Mesenteric fat pad (tissue), 1 donor: ENCODE measurements at places on chromosomes 12 and 14. TPM values are rescaled to one million over a fixed set of nuclear protein-coding genes. Genes with fewer than 3 reads are reported as not detected.

GRCh38 chr12:1606021-1606622, 11.7 kb upstream of the FBXL14 start:
- peak; percentile 97 for DNase-seq

- no peak for DNase-seq
These were observed 51.4 kb upstream of the CISTR start for GRCh38 chr12:53803194-53803593.

RBM19 gene
- 30.4 TPM for total RNA-seq

GPATCH2L gene
- total RNA-seq, result 49.3 TPM

DNA sequence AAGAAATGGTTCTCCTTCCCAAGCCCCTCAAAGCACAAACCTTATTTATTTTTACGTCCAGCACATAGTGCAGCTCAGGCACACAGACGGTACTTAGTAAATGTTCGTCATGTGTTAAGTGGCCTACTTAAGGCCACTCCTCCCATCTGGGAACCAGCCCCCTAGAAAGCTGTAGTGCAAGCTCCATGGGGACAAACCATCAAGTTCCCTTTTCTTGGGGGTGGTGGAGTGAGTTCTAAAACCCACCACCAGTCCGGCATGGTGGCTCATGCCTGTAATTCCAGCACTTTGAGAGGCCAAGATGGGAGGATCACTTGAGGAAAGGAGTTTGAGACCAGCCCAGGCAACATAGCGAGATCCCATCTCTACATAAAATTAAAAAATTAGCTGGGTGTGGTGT, 49.4 kb downstream of the PITPNM2 start:
- DNase-seq, result no peak

DNA sequence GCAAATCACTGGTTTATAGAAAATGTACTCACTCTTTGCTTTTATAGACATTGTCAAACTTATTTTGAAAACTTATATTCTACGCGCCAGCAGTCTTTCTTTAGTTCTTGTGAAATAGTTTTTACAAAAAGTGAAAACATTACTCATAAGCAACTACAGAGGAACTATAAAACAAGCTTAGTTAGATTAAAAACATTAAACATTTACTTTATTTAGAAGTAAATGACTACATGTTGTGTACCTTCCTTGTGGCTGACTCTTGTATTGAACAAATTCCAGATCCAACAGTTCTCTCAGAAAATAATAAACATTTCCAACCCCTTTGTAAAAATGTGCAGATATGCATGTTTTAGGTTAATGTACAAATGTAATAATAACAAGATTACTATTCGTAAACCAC, 198.5 kb downstream of the SOX5 start:
- DNase-seq, result no peak

DNA sequence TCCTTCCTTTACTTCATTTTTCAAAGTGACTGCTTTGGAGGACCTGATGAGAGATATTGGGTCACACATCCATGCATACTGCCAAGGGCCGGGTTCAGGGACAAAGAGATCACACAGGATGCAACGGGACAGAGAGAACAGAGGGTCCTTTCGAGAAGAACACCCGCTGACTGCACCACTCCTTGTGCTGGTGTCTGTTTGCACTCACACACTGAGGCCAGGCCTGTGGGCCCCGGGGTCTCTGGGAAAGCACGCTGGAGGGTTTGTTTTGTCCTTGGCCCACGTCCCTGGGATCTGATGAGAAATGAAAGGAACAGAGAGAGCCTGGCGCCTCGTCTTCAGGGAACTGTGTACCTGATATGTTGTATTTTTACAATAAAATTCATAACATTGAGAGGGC, 42.2 kb downstream of the PAH start:
- no peak for DNase-seq
